ENCODE measurements at places on chromosomes 4 and X.

GRCh38 chrX:57952320-57952678 is 42.0 kb upstream of the ZXDA start:
- H3K4me1 ChIP-seq: no peaks in the 10 kb centered on the region
- H3K4me3 ChIP-seq: no peak overlapping the region
- no peaks in the 10 kb centered on the region for H3K27me3 ChIP-seq

DNA sequence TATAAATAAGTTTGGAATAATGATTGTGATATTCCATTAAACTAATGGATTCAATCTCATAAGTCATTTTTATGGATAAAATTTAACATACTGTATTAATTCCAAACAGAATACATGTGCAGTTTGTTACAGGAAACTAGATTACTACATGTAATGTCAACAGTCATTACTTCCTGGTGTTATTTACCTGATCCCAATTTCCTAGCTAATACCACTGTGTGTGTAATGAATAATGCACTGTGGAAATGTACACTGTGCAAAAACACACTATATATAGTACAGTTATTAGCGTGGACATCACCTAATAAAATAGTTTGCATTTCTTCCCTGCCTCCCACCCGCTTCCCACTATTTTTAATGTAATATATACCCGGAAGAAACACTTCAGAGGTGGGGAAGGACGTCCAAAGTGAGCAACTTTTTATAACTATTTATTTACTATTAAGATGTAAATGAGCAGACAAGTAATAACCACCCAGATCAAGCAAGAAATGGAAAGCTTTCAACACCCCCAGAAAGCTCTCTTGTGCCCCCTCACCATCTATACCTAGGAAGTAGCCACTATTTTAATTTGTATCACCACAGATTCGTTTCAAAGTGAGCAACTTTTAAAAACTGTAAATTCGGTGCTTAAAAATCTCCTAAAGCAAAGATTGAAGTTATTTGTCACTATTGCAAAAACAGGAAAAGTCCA is 219.1 kb downstream of the THOC2 start:
- no peak overlapping the region for H3K27ac ChIP-seq
- H3K27me3 ChIP-seq: no peaks in the 10 kb centered on the region
- no peak for DNase-seq
- H3K36me3 ChIP-seq: no peaks in the 10 kb centered on the region
- H3K4me1 ChIP-seq: no peaks in the 10 kb centered on the region

- H3K27me3 ChIP-seq: no peaks in the 10 kb centered on the region
- no peaks in the 10 kb centered on the region for H3K4me1 ChIP-seq
- no peak overlapping the region for H3K27ac ChIP-seq
Measured at GRCh38 chr4:86497131-86497530, 97.0 kb upstream of the PTPN13 start.

- no peaks in the 10 kb centered on the region for H3K4me1 ChIP-seq
- H3K27me3 ChIP-seq: no peaks in the 10 kb centered on the region
- peak overlapping the region; percentile 61 for H3K27ac ChIP-seq
- H3K36me3 ChIP-seq: no peaks in the 10 kb centered on the region
- DNase-seq: peak; percentile 56
Measured at GRCh38 chrX:48648336-48648751, 35.3 kb upstream of the WAS start.

DNA sequence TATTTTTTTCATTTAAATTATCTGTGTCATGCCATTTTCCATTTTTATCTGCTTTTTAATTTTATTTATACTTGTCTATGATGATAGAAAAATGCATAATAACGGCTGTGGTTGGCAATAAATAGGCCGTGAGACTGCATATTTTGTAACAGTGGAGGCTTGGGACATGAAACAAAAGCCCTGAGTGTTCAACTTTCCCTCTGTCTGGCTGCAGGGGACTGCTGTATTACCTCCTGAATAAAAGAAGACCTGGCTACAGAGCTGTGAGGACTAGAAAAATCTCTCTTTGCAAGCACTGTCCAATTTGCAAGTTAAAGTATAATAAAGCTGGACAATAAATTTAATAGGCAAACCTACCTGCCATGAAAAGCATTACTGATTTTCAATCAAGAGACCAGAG is 82.1 kb downstream of the MAGEB10 start:
- H3K27ac ChIP-seq: no peak overlapping the region
- H3K4me1 ChIP-seq: no peaks in the 10 kb centered on the region
- no peaks in the 10 kb centered on the region for H3K36me3 ChIP-seq
- no peak for DNase-seq

DNA sequence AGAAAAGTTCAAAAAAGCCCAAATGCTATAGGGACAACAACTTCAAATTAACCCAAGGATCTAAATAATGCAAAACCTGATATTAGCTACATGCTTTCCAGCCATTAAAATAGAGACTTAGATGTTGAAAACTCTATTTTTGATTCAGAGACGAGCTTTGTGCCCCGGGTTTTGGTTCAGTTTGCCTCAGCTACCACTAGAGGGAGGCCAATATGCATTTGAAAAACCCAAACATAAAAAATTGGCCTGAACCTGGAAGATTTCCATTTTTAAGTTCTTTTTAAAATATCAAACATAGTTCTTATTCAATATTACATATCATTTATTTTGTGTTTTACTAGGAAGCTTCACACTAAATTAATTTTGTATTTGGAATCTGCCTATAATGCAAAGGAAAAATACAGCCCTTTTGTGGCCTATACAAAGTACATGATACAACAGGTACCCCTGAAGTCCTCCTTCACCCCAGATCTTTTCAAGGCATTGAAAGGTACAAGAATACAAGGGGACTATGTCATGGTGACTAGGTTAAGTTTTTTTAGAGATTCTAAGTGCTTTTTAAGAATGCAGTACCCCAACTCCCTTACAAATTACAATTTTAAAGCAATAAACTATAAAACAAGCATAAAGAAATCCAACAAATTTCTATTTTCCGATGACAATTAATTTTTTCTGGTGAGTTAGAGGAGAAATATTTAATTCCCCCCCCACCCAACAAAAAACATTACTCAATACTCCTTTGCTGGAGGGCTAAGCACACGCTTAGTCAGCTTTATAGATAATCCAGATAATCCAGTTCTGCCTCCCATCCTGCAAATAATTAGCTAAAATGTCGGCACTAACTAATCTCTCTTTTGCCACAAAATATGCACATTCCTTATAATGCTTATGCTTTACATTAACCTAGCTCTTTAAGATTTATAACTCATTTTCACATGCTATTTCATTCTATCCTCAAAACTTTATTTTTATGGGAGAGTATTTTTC is 97.7 kb upstream of the PTPN13 start:
- H3K4me1 ChIP-seq: peaks cover 33% of the 10 kb centered on the region
- no peaks in the 10 kb centered on the region for H3K36me3 ChIP-seq
- H3K27ac ChIP-seq: no peak overlapping the region
- H3K27me3 ChIP-seq: no peaks in the 10 kb centered on the region
- DNase-seq: no peak
- H3K4me3 ChIP-seq: no peak overlapping the region

DNA sequence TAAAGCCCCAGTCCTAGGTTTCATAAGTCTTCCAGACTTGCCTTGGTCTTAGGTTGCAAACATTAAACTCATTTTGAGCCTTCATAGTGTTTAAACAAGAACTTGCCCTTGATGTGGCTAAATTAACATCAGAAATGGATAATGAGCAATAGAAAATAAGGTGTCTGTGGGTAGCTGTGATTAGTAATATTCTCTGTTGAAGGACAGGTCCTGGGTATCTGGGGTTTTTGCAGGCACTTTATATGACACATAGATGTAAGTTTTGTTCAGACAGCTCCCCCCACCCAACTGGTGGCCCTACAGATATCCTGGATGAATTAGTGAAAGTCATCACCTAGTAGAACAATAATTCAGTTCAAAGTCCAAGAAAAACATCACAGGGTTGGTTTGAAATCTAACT is 272.5 kb downstream of the PTTG2 start:
- no peak overlapping the region for H3K27ac ChIP-seq
- H3K4me3 ChIP-seq: no peak overlapping the region
- no peak for DNase-seq
- no peaks in the 10 kb centered on the region for H3K4me1 ChIP-seq
- H3K27me3 ChIP-seq: no peaks in the 10 kb centered on the region

GRCh38 chr4:57910151-57910550 is 800.0 kb upstream of the IGFBP7 start:
- DNase-seq: no peak
- no peak overlapping the region for H3K27ac ChIP-seq
- H3K27me3 ChIP-seq: no peaks in the 10 kb centered on the region
- no peaks in the 10 kb centered on the region for H3K36me3 ChIP-seq
- H3K4me3 ChIP-seq: no peak overlapping the region
- no peaks in the 10 kb centered on the region for H3K4me1 ChIP-seq

DNA sequence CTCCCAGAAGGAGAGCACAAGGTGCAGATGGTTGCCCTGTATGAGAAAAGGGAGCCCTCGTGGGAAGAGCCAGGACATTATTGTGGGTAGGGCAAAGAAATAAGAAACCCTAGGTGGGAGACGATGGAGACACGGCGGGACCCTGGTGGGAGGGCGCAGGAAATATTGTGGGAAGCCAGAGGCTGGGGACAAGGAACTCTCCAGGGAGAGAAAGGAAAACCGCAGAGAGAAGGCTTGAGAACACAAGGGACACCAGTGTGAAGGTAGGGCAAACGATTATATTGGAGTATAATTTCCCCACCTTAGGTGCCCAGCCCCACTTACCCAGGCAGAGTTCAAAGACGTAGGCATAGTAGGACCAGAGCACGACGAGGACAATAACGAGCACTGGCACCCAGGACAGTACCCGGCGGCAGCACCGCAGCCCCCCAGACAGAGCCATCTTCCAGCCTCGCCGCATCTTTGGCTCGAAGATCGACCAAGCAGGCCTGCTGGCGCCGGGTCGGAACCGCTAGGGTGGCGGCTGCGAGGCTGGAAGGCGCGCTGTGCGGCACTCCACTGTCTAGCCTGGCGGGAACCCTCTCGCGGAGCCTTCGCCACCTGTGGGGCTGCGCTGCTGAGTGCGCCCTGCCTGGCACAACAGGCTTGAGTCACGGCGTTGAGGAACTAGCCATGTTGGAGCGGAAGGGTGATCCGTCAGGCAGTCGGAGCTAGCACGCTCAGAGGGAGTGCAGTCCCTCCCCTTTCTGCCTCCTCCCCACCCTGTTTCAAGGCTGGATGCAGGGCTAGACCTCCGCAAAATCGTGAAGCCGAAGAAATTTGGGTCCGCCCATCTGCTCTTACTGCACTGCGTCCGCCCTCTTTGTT is at the start of gene ZDHHC15:
ZDHHC15 (minus strand) TSS at position 473 of the 867 bp plus-strand sequence; CDS start at position 460, 13 bp downstream.
- H3K4me1 ChIP-seq: no peaks in the 10 kb centered on the region
- peak within 1 kb of the TSS; percentile 61 for H3K4me3 ChIP-seq
- peak within 1 kb of the TSS; percentile 57 for H3K27ac ChIP-seq

DNA sequence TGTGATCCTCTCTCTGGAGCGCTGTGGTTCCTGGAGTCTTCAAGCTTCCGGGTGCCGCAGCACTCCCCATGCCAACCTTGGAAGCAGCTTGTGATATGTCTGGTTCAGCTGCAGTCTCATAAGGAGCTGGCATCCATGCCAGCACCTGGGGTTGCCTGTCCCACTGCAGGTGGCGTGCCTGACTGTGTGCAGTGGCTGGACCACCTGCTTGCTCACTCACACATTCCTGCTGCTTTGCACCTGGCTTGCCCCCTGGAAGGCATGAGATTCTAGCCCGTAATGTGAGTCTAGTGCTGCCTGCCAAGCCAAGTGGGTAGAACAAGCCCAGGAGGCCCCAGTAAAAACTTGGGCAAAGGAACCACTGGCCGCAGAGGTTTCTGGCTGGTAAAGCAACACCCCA is 687.2 kb upstream of the AADAT start:
- no peak overlapping the region for H3K4me3 ChIP-seq
- H3K27ac ChIP-seq: no peak overlapping the region
- H3K27me3 ChIP-seq: no peaks in the 10 kb centered on the region
- no peaks in the 10 kb centered on the region for H3K4me1 ChIP-seq
- no peak for DNase-seq
- H3K36me3 ChIP-seq: no peaks in the 10 kb centered on the region

GRCh38 chr4:70589785-70590184 is 2.3 kb upstream of the AMBN start:
- H3K27me3 ChIP-seq: no peaks in the 10 kb centered on the region
- no peaks in the 10 kb centered on the region for H3K4me1 ChIP-seq
- no peak overlapping the region for H3K4me3 ChIP-seq
- H3K36me3 ChIP-seq: no peaks in the 10 kb centered on the region
- H3K27ac ChIP-seq: no peak overlapping the region

- H3K36me3 ChIP-seq: no peaks in the 10 kb centered on the region
- no peaks in the 10 kb centered on the region for H3K4me1 ChIP-seq
- no peaks in the 10 kb centered on the region for H3K27me3 ChIP-seq
- no peak overlapping the region for H3K4me3 ChIP-seq
- no peak for DNase-seq
- H3K27ac ChIP-seq: no peak overlapping the region
Measured at GRCh38 chr4:144176476-144176875, 36.0 kb upstream of the GYPA start.

DNA sequence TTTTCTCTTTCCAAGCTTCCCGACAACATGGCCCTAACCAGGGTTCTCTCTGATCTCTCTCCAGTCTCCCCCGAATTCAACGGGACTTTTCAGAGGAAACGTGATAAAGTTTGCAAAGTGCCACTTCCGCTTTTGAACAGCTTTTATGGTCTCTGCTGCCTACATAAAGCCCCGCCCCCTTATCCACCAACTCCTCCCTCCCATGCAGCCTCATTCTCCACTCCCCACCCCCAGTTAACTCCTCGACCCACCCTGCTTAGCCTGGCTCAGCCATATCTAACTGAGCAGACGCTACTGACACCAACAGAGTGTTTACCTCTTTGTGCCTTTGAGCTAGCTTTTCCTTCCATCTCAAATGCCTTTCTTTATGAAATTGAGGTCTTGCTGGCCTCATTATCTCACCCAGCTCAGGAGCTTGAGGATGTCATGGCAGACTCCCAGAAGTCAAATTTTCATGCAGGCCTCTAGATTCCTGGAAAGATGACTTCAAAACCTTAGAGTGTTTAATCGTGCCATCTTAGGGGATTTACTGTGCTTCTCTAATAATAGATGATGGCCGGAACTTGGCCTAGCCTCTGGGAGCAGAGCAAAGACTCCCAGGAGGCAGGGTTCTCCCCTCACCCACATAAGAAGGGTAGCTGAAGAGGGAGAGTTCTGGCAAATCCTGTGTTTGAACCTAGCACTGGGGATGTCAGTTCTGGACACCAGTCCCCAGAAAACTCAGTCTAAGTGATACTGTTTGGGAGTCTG is 606.0 kb downstream of the BCOR start:
- H3K27me3 ChIP-seq: no peaks in the 10 kb centered on the region
- no peak overlapping the region for H3K4me3 ChIP-seq
- H3K27ac ChIP-seq: no peak overlapping the region
- no peaks in the 10 kb centered on the region for H3K36me3 ChIP-seq

- DNase-seq: no peak
- H3K27me3 ChIP-seq: no peaks in the 10 kb centered on the region
- no peaks in the 10 kb centered on the region for H3K36me3 ChIP-seq
- no peak overlapping the region for H3K27ac ChIP-seq
- no peak overlapping the region for H3K4me3 ChIP-seq
Measured at GRCh38 chrX:87489071-87489470, 28.5 kb upstream of the KLHL4 start.

All from tibial nerve (tissue), 4 donors.